Activated CD8-positive, alpha-beta memory T cell treated with anti-CD3 and anti-CD28 coated beads for 1 hour (primary cell): ENCODE measurements at places on chromosomes 3 and 15.
A peak's percentile ranks its signal among the peaks of the same experiment; 100 is the strongest.

DNA sequence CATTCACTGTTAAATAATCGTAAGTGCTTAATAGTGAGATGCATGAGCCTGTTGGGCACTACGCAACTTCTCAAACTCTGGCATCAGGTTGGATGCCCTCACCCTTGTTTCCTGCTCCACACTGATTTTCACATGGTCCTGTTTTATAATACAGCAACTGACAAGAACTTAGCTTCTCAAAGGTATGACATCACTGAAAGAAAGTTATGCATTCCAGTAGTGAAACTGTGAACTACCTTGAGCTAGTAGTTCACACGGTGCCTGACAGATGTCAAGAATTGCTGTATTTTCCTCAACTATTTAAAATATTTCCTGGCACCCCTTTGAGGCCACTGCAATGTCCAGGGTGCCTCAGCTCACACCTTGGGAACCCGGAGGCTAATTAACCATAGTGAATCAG, 327.5 kb downstream of the RORA start:
- no peak for DNase-seq

- DNase-seq: no peak
These were observed 63.9 kb downstream of the ADCY5 start for GRCh38 chr3:123385001-123385401.

GRCh38 chr3:51669241-51670052, 1.6 kb upstream of the TEX264 start:
- peak; percentile 37 for DNase-seq

DNA sequence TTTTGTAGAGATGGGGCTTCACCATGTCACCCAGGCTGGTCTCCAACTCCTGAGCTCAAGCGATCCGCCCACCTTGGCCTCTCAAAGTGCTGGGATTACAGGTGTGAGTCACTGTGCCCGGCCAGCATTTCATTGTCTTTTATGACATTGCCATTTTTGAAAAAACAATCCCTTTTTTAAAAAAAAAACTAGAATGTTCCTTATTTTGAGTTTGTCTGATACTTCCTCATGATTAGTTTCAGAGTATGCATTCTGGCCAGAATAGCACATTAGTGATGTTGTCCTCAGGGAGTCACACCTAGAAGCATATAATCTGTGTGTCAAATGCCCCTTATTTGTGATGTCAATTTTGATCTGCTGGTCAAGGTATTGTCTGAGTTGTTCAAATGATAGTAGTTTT, 21.2 kb upstream of the NMD3 start:
- DNase-seq: no peak

- DNase-seq: no peak
These were observed 238.1 kb downstream of the LPP start for GRCh38 chr3:188392076-188392475.

GRCh38 chr3:71208211-71209095, 375.1 kb downstream of the FOXP1 start:
- no peak for DNase-seq

DNA sequence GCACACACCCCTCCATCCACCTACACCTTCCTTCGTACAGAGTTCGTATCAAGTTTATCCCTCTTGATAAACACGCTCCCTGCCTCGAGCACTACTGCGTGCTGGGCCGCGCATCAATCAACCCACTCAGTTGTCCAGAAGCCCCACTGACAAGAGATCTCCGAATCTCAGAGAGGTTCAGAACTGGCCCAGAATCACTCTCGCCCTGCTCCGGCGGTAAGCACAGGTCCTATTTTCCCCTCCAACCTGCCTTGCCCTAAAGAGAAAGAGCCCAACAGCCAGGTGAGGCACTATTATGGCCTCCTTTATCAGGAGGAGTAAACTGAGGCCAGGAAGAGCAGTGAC, 494 bp upstream of the NISCH start:
- no peak for DNase-seq
